Lung microvascular endothelial cell (primary cell): ENCODE measurements at places on chromosomes 1 and 21. TPM values are rescaled to one million over a fixed set of nuclear protein-coding genes. Genes with fewer than 3 reads are reported as not detected.
A peak's percentile ranks its signal among the peaks of the same experiment; 100 is the strongest.

DNA sequence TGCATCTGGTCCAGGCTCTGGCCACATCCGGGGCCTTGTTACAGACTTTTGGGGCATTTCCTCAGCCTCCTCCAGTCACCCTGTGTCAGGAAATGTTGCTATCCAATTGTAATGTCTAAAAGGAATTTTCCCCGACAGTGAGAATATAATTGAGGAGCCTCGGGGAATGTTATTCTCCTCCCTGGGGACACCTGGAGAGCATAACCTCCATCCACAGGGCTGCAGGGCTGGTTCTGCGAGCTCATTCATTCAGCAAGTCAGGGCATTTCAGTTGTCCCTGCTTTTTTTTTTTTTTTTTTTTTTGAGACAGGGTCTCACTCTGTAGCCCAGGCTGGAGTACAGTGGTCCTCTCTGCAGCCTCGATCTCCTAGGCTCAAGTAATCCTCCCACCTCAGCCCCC is 72.6 kb downstream of the MDM4 start:
- DNase-seq, result no peak

GRCh38 chr1:84497631-84498275 is 8.4 kb upstream of the SPATA1 start:
- no peak for DNase-seq

GRCh38 chr1:59094001-59094400 is 202.9 kb upstream of the FGGY start:
- no peak for DNase-seq

DNA sequence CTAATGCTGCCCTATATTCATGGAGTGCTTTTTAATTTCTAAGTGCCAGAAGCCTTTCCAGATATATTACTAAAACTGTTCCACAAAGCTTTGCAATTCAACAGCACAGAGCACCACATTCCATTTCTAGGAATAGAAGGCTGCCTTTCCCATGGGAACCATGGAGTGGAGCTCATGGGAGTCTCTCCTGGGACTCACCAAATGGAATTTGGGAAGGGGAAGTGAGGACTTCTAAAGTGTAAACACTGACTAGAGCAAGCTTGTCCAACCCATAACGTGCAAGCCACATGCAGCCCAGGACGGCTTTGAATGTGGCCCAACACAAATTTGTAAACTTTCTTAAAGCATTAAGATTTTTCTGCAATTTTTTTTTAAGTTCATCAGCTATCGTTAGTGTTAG is 190.4 kb upstream of the TNR start:
- no peak for DNase-seq

DNA sequence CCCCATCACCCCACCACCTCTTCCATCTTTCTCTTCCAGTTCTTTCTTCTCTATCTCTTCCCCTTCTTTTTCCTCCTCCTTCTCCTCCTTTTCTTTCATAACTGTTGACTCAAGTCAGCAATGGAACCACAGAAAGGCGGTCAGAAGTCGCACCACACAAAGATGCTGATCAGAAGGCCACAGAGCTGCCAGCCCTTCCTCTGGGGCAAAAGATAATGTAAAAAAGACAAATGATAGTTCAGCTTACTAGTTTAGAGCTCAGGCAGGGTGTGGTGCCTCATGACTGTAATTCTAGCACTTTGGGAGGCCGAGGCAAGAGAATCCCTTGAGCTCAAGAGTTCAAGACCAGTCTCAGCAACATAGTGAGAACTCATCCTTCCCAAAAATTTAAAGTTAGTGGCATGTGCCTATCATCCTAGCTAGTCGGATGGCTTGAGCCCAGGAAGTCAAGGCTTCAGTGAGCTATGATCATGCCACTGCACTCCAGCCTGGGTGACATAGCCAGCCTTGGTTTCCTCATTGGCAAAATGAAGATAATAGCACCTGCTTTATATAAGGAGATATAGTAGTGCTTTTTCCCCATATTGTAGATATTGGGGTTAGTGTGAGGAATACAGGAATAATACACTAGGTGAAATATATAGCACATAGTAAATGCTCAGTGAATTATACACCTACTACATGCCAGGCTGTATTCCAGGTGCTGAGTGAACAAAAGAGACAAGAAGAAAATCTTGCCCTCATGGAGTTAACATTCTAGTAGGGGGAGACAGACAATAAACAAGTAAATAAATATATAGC is 12.5 kb upstream of the IGSF3 start:
- no peak for DNase-seq

DNA sequence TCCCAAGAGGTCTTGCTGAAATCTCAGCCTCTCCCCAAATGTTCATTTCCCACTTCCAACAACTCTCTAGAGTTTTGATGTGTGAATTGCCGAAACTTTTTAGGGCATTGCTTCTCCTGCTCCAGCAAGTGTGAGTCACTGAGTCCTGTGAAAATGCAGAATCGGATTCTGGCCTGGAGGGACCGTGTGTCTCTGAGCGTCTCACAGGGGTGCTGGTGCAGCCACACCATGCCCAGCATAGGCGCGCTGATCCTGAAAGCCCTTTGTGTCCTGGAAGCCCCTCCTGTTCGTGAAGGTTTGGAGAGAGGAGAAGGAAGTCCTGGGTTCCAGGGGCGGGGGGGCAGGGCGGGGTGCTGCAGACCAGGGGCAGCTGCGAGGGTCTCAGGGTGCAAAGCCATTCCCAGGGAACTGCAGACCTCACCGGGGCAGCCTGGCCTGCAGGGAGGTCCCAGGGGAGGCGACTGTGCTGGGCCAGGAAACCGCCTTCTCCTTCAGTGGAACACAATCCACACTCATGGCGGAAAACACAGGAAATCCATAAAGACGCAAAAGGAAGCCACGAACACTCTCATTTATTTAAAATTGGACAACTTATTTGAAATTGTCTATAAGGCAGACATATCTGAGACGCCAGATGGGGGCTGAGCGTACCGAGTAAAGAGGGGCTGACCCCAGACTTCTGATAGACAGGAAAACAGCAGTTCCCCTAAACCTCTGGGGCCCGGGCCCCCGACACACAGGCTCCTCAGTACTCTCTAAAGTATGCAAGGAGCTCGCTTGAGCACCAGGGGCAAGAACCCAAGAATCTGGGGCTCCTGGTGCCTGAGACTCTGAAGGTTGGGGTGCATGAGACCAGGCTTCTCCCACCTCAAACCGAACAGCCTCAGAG is 43.5 kb upstream of the ADARB1 start:
- DNase-seq, result peak; percentile 33

DNA sequence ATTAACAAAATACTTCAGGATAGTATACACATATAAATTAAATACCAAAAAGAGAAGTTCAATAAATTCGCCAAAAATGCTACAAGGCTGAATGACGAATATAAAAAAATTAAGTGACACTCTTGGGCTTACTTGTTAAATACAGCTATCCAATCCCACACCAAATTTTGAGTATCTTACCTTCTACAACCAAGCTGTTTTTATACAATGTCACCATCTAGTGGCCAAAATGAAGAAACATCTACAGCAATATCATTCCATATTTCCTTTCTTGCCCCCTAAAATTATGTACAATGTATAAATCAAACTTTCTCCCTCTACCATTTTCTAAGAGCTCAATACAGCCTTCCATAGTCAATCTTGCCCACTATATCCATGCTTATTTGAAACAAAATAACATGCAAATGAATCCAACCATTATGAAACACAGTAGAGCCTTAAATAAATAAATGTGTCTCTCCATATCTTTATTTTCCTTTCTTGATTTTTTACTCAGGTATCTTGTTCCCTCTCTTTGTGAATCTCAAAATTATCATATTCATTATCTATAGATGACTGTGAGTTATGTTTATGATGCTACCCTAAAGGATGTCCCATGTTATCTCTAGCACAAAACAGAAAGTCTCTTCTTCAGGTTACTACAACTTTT is 86.3 kb downstream of the ACBD6 start:
- peak; percentile 52 for DNase-seq

DNA sequence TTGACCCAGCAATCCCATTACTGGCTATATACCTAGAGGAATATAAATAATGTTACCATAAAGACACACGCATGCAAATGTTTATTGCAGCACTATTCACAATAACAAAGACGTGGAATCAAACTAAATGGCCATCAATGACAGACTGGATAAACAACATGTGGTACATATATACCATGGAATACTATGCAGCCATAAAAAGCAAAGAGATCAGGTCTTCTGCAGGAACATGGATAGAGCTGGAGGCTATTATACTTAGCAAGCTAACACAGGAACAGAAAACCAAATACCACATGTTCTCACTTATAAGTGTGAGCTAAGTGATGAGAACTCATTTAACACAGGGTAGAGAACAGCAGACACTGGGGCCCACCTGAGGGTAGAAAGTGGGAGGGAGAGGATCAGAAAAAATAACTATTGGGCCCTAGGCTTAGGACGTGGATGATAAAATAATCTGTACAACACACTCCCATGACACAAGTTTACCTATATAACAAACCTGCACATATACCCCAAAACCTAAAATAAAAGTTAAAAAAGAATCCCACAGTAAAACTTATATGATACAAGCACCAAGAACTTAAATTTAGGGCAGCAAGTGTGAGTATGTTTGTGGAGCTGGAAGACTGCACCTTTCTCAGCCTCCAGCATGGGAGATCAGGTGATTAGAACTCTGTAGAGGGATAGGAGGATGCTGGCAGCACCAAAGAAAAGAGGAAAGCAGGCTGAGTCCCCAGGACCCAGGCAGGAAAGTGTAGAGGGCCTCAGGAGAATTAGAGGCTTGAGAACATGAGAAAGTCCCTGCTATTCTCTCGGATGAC is 320.8 kb upstream of the USP24 start:
- no peak for DNase-seq

DNA sequence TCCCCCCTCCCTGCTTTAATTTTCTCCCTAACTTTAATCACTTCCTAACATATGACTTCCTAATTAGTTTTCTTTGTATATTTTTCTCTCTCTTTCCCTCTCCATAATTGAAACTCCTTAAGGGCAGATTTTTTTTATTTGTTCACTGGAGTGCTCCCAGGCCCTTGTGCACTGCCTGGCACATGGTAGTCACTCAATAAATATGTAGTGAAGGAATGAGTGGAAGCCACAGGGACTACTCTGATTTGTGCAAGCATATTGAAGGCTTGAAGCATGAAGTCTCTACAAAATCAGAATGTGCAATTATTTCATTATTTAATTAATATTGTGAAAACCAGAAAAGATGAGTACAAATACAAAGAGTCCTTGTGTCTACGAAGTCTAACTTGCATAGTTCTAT is 41.5 kb downstream of the SNX7 start:
- no peak for DNase-seq

DNA sequence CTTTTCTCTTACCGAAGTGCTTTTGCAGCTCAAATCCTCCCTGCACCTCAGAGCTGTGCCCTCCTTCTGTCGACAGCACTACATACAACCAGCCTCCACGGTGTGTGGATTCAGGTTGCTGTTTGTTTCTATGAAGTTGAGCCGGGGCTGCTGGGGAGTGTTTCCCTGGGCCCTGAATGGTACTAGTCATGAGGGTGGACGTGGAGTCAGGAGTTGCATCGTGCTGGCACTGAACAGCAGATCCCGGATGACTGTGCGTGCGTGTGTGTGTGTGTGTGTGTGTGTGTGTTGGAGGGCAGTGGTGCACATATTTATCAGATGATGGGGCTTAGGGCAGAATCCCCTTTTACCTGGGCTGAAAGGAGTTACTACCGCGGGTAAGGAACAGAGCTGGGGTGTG is 47.0 kb downstream of the ACTL8 start:
- no peak for DNase-seq

DNA sequence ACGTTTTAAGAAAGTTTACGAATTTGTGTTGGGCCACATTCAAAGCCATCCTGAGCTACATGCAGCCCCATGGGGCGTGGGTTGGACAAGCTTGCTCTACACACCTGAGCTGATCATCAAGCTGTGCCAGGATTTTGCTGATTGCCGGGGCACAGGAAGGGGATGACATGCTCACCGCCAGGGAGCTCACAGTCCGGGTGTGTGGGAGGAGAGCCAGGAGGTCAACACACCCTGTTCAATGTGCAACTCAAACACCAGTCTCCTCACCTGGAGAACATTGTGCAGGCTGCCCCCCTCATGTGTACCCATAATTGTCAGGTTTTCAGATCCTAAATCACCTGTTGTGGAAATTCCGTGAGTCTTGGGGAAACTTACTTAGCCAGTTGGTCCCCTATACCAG is 969 bp downstream of the CYP4A11 start:
- no peak for DNase-seq

DNA sequence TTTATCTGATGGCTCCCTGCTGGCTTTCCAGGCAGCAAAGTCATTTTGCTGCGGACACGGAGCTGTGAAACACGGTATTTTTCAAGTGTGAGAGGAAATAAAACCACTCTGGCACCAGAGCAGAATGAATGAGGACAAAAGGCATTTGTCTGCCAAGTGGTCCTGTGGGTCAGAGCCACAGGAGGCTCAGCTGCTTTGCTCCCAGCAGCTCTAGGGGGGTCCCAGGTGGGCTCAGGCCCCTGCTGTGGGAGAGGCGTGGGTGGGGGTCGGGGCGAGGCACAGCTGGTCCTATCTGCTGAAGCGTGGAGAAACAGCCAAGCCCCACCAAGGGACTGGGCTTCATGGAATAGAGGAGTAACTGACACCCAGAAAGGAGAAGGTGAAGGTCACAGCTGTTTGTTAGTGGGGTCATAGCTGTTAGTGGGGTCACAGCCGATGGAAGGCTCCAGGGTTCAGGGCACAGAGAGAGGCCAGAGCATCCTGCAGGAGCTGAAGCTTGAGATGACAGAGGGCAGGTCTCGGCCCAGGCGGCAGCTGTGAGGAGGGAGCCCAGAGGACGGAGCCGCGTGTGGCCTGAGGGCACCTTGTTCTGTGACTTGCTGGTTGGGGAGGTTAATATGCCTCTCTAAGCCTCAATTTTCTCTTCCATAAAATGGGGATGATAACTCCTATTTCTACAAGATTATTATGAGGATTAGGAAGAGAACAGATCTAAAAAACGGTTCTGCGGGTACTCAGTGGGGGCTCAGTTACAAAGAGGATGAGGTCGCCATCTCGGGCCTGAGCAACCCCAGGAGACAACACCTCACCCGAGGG is 7.1 kb downstream of the KIF17 start:
- peak; percentile 66 for DNase-seq

DNA sequence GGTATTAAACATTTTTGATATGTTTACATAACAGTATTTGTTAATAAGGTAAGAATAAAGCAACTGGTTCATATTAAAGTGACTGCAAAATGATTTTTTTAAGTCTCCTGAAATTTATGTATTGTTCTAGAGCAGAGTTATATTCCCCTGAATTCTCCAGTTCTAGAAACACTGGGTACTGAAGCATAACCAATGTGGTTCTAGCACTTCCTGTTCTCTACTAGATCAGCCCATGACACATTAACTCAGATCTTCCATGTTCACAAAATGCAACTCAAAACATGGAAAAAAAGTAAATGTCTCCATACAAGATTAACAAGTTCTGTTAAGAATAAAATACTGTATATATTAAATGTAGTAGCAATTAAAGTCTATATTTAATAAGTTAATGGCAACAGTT is 3.9 kb downstream of the NEGR1 start:
- no peak for DNase-seq

Gene ACTN2
- under 0.01 TPM in 1 of 2 replicates, not detected in the other for total RNA-seq

Gene CCDC18
- total RNA-seq, result 5.4 and 5.7 TPM in 2 replicates

Gene SPRR1A
- not detected in 2 replicates for total RNA-seq

Gene WNT9A
- 0.87 and 0.99 TPM in 2 replicates for total RNA-seq

Gene CD1B
- not detected in 2 replicates for total RNA-seq

Gene KIF14
- total RNA-seq, result 1.2 and 3.9 TPM in 2 replicates
